ENCODE measurements at places on chromosomes 7 and 10.

DNA sequence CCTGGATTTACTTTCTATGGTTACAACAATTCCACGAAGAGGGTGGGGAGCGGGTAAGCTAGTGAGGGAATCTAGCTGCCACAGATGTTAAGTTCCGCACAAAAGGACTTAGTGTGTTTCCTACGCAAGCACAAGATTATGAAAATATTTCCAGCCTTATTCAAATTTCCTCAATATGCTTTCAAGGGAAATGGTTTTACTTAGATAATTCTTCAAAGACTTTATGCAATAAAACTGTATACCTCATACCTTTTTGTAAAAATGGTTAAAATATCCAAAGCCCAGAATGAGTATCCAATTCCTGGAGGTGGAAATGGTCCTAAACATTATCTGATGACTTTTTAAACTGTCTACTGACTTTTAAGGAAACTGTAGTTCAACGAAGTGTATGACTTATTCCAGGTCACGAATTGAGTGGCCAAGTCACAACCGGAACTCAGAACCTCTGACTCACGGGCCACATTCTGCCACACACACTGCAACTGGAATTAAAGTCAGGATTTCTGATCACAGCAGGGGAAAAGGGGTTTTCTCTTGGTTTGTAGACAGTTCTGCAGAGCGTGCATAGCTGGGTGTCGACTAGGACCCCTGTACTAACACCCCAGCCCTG is 20.2 kb upstream of the INSIG1 start:
- no peak for DNase-seq

DNA sequence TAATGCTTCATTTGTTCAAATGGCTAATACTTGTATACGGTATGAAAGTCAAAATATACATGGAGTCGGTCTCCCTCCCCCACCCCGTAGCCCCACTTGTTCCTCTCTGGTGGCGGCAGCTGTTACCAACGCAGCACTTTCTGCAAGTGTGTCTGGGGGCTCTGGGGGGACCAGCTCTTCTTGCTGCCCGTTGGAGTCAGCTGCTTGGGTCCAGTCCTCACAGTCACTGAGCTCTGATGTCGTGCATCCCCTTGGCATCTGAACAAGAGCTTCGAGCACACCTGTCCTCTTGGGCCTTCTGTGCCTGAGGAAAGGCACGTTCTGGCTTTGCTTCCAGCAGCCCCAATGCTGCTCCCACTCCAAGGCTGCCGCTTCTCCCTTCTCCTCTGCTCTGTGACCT is 493.1 kb downstream of the PLXNA4 start:
- no peak for DNase-seq

GRCh38 chr7:72069263-72069662 is 342.9 kb downstream of the CALN1 start:
- DNase-seq: no peak

- no peak for DNase-seq
Observed at GRCh38 chr7:158187694-158187994, 400.0 kb downstream of the PTPRN2 start.
